ENCODE measurements at places on chromosomes 5 and 9.

GRCh38 chr9:86408121-86408520, 53.9 kb upstream of the TUT7 start:
- DNase-seq, result no peak

GRCh38 chr9:96294159-96294545, 7.8 kb downstream of the HSD17B3 start:
- DNase-seq, result no peak

GRCh38 chr5:36177154-36177553, 25.2 kb downstream of the SKP2 start:
- DNase-seq, result no peak

DNA sequence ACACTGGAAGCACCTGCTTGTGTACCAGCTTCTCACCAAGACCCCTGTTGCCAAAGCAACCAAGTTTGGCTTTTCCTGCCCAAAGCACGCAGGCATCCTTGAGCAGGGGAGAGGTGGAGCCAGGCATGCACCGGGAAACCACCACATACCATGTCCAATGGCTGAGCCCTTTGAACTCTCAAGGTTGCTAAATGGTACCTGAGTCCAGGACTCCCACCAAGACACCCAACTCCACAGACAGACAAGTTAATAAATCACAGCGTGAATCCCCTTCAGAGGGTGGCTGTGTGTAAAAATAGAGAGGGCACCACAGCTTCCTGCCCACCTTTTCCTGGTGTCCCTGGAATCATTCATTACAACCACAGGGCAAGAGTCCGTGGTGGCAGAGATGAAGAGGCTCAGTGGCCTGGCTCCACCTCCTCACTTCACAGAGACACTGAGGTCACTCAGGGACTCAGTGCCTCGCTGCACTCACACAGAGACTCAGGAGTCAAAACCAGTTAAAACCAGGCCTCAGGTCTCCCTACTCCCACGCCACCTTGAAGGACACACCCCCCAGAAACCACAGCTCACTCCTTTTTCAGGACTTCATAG, 143.7 kb downstream of the C5orf15 start:
- DNase-seq, result no peak
